NT2/D1 (cell line): ENCODE measurements at places on chromosomes 3 and 15.

DNA sequence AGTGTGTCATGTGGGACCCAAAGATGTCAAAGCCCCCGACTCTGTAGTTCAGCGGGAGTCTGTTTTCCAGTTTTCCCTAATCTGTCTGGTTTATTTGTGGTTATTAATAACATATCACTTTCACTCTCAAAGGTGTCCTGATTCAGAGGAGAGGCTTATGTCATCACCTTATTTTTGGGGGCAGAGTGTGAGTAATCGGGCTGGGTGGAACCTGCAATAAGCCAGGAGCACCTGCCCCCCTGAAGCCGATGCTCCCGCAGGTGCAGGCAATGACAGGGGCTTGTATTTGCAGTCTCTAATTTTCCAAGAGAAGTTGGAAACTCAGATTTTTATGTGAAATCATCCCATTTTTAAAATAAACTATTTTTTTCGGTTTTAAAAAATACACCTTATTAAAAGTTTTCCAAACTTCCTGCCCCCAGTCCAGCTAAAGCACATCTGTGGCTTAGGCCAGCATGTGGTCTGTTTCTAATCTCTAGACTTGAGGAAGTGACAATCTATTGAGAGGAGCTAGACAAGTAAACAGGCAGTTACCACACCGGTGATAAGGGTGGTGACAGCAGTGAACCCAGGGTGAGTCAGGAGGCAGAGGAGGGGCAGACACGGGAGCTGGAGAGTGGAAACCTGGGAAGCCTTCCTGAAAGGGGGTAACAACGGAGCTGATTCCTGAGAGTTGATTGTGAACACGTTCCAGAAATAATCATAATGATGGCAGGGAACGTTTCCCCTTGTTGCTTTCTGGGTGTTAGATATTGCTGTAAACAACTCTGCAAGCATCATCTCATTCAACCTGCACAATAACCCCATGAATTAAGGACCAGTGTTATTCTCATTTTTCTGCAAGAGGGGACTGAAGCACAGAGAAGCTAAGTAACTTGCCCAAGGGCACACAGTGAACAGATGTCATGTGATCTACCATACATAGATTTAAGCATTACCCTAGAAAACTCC, 37.2 kb downstream of the BHLHE40 start:
- DNase-seq: no peak

- no peak for DNase-seq
These were observed 70.8 kb upstream of the FILIP1L start for GRCh38 chr3:100184948-100185570.

- DNase-seq: peak; percentile 25
These were observed 973.6 kb downstream of the EPHA3 start for GRCh38 chr3:90080988-90081387.

DNA sequence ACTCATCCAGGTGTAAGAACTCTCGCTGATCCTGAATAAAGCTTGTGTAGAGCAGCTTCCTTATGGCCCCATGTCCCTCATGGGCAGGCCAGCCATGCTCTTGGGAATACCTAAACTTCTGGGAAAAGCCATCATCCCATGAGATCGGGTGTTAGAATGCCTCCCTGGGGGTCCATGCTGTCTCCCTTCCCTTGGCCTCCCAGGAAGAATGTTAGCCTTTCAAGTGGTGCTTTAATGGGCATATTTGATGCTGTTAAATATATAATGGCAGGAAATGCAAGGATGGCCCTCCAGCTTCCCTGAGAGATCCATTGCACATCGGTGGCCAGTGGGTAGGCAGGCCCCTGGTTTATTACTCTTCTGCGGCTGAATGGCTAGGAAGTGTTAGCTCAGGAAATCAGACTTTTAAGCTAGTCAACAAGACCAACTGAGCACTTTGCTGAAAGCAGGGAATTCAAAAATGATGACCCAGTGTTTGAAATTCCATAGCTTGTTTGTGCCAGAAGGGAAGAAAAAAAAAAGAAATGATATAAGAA, 60.5 kb upstream of the LRTM1 start:
- DNase-seq: no peak

DNA sequence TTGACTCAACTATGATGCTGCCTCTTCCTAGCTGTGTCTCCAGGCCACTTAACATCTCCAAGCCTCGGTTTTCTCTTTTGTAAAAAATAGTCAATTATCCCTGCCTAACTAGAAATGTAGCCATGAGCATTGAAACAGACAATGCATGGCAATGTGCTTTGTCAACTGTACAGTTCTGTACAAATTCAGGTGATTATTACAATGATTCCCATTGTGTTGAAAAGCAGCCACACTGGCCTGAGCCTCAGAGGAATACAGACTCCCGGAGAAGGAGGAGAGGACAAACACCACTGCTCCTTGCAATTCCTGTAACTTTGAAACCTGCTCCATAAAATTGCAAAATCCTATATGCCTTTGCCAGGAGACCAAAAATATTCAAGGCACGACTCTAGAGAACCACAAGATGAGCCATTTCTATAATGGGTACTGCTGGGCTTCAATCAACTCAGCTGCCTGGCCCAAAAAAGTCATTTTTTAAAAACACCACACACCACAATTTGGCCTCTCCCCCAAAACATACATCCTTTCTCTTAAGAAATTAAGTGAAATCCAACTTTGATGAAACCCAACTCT, 28.6 kb downstream of the DAPK2 start:
- no peak for DNase-seq

DNA sequence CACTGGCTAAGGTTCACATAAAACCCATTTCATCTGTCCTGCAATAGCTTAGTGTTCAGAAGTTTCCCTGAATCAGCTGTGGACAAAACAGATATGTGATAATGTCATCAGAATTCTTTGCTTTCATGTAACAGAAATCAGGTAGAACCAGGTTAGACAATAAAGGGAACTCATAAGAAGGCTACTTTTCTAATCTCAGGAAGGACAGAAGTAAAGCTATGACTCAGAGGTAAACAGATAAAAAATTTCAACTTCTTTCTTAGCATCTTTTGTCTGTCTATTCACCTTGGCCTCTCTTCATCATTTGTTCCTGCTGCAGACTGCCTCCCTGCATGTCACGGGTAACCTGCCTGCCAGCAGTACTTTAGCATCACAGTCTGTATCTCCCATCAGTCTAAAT, 643.1 kb downstream of the MECOM start:
- no peak for DNase-seq

DNA sequence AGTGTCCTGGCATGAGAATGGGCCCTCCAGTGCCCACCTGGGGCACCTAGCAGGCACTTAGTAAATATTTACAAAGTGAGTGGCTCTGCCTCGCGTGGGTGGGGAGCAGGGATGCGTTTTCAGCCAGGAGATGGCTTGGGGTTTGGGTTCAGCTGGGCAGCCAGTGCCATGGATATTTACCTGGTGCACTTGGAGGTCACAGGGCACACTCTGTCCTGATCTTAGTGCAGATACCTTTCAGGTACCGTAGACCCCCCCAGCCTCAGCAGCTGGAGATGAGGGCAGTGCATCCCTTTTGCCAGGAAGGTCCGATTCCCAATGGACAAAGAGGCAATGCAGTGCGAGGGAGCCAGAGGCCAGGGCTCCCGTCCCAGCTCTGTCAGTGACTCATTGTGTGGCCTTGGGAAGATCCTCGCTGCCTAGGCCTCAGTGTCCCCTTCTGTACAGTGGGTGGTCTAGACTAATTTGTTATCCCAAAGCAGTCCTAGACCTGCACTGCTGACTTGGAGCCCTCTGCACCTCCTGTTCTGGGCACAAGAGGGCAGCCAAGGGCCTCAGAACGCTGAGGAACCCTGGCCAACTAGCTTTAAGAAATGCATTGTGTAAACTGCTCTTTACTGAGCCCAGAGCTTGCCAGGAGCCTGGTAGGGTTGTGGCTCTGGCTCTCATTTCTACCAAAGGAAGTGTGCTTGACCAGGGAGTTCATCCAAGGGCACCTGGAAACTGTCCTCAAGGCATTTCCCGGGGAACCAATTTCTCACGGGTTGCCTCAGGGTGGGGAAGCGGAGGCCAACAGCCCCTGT, 16.0 kb downstream of the HDAC11 start:
- peak; percentile 84 for DNase-seq

DNA sequence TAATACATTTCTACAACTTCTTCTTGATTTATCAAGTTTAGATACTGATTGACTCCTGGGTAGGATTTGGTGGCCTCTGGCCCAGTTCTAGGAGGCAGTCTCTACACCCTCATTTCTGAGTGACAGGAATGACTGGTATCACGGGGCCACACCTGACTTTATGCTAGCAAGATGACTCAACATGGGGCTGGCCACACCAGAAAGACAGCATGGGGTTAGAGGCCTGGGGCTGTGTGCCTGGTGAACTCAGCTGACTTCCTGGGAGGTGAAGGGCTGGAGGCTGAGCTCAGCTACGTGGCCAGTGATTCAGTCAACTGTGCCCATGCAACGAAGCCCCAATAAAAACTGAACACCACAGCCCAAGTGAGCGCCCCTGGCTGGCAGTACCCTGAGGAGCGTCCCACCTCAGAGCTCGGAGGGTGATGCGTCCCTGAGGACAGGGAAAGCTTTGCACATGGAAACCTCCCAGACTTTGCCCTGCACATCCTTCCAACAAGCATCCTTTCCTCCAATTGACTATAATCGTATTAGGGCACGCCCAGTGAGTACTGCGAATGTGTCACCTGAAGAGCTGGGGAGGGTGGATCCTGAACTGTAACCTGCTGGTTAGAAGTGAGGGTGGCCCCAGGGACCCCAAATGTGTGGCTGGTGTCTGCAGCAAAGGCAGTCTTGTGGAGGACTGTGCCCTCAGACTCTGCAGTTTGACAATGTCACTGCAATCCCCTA, 57.2 kb downstream of the NIPA2 start:
- DNase-seq: no peak

GRCh38 chr3:152196782-152197181, 71.9 kb upstream of the MBNL1 start:
- DNase-seq: no peak

- no peak for DNase-seq
These were observed 35.8 kb downstream of the MLH1 start for GRCh38 chr3:37029111-37029510.

GRCh38 chr3:45123030-45123429, 23.1 kb downstream of the CDCP1 start:
- DNase-seq: no peak

GRCh38 chr3:9208605-9209152, 40.8 kb downstream of the SRGAP3 start:
- no peak for DNase-seq

GRCh38 chr3:46541835-46542234, 24.3 kb downstream of the LRRC2 start:
- DNase-seq: no peak

- DNase-seq: no peak
These were observed 40.6 kb upstream of the SEC22A start for GRCh38 chr3:123161167-123161566.

DNA sequence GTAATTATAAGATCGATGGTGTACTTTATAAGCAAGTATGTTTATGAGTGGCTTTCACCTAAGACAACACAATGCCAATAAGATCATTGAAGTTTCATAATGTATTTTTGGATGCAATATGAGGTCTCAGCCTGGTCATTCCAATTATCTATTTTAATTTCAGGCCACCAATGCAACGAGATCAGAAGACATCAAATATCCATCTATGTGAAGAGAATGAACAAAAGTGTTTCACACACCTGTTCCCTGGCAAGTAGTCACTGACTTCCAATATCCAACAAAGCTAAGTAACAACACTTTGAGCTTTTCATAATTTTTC, 53.6 kb upstream of the TMCO5A start:
- no peak for DNase-seq

DNA sequence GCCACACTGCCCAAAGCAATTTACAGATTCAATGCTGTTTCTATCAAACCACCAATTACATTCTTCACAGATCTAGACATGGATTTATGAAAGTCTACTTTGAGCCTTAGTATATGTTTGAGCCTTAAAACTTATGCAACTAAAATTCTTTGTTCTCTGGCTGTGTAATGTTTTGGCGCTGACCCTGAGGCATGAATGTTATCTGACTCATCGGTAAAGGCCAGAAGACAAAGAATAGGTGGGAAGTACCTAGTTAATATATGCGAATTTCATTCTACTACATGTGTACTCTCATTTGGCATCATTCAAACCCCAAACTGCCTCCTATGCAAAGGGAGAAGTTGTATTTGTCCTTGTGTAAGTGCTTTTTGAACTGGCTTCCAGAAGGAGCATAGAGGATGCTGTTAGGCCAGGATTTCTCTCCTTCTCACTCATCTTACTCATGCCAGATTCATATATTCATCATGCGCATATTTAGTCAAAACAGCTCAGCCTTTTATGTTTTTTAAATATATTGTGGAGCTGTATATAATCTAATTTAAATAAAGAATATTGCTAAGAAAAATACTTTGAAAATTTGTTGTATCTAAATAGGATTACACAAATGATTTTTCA, 204.2 kb downstream of the NFKBIZ start:
- no peak for DNase-seq

GRCh38 chr15:84810073-84810840, 6.9 kb upstream of the ALPK3 start:
- no peak for DNase-seq

DNA sequence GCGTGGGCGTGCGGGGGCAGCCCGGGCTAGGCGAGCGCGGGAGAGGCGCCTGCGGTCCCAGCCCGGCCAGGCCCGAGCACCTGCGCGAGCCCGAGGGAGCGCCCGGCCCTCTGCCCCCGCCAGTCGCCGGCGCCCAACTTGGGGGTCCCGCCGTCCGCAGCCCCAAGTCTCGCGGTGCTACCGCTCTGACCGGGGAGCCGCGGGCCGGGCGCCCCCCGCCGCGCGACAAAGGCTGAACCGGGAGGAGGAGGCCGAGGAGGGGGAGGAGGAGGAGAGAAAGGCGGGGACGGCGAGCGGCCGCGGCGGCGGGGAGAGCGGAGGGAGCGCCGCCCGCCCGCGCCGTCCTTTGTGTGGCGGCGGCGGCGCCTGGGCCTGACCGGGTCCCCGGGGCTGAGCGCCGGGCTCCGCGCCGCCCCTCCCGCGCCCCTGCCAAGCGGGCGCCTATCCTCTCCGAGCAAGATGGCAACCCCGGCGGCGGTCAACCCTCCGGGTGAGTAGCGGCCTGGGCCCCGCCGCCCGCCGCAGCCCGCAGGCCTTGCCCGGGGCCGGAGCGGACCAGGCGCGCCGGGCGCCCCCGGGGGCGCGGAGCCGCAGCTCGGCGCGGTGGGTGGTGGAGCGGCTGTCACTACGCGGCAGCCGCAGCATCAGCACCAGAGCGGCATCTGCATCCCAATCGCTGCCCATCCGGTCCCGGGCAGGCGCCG, at the start of gene ARNT2:
Gene ARNT2, plus strand, starts transcription at position 326 of the 704 bp plus-strand sequence. Its CDS starts 134 bp downstream, at position 460.
- DNase-seq: no peak

- DNase-seq: no peak
These were observed 4.5 kb upstream of the TKT start for GRCh38 chr3:53260286-53260785.

GRCh38 chr3:158794936-158795518, 6.8 kb upstream of the MFSD1 start:
- DNase-seq: no peak

- no peak for DNase-seq
These were observed 23.6 kb downstream of the SETD5 start for GRCh38 chr3:9420850-9421549.
